ENCODE measurements at places on chromosomes 11 and 22. TPM values are rescaled to one million over a fixed set of nuclear protein-coding genes. Genes with fewer than 3 reads are reported as not detected.

Gene SLC22A9
- total RNA-seq: not detected

Gene OR52E8
- total RNA-seq: not detected

Gene PDGFD
- 8.9 TPM for total RNA-seq

Gene ADAMTS15
- 43.5 TPM for total RNA-seq

Gene DKK3
- 520 TPM for total RNA-seq

Gene TEX12
- total RNA-seq: not detected

Gene CDCA5
- total RNA-seq: 1.4 TPM

Gene PTGDR2
- 3.0 TPM for total RNA-seq

Gene CARD18
- total RNA-seq: 0.81 TPM

Gene OR5D18
- not detected for total RNA-seq

Gene TMEM191C
- total RNA-seq: 0.65 TPM

Gene C11orf21
- total RNA-seq: 43.6 TPM

Gene OR4A16
- not detected for total RNA-seq

Gene CCDC188
- total RNA-seq: 0.30 TPM

Gene POU2AF2
- total RNA-seq: not detected

Gene OR51E2
- total RNA-seq: 0.13 TPM

All from Right ventricle myocardium superior (tissue), 1 donor.